ENCODE measurements at places on chromosomes 4 and X. TPM values are rescaled to one million over a fixed set of nuclear protein-coding genes. Genes with fewer than 3 reads are reported as not detected.

Gene RUFY3
- total RNA-seq: 183 TPM

Gene CYBB
- total RNA-seq: 12.6 TPM

Gene FGF13
- 42.1 TPM for total RNA-seq

Gene XAGE1A
- not detected for total RNA-seq

Gene ANKRD50
- total RNA-seq: 84.9 TPM

Gene GPRASP1
- 33.8 TPM for total RNA-seq

Gene CCDC110
- total RNA-seq: 3.7 TPM

Gene GAGE12F
- not detected for total RNA-seq

Gene ASMT
- 1.2 TPM for total RNA-seq

All from camera-type eye (tissue), 1 donor.